ENCODE measurements at places on chromosomes 5 and 9.

DNA sequence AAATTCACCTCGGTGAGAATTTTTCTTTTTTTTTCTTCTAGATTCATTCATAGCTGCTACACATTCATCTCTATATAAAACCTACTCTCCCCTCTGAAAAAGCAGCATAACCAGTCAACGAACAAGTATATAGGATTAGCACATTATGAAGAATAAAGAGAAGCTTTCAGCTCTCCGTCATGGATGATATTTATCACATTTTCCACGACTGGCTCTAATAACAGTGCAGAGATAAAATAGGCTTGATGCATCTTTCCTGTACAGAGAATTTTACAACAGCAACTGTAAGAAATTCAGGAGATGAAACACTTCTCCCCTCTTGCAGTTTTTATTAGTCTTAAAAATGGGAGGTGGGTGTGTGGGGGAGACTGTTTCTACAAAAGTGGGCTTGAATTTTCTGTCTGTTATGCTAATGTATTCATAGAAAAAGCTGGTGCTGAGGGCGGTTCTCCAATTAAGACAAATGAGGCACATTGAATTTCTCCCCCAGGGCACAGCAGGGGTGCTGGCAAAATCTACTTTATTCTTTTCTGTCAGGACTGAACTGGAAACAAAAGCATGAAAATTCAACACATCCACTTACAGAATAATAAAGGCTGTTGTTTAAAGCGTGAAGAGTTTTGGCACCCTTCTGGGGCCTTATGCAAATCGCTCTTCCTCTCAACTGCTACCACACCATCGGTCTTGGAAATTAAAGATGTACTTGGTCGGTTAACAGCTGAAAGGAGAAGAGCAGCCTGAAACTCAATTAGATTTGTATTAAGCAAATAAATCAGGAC lies 233.9 kb upstream of the ZNF608 start:
- DNase-seq, result peak; percentile 55

DNA sequence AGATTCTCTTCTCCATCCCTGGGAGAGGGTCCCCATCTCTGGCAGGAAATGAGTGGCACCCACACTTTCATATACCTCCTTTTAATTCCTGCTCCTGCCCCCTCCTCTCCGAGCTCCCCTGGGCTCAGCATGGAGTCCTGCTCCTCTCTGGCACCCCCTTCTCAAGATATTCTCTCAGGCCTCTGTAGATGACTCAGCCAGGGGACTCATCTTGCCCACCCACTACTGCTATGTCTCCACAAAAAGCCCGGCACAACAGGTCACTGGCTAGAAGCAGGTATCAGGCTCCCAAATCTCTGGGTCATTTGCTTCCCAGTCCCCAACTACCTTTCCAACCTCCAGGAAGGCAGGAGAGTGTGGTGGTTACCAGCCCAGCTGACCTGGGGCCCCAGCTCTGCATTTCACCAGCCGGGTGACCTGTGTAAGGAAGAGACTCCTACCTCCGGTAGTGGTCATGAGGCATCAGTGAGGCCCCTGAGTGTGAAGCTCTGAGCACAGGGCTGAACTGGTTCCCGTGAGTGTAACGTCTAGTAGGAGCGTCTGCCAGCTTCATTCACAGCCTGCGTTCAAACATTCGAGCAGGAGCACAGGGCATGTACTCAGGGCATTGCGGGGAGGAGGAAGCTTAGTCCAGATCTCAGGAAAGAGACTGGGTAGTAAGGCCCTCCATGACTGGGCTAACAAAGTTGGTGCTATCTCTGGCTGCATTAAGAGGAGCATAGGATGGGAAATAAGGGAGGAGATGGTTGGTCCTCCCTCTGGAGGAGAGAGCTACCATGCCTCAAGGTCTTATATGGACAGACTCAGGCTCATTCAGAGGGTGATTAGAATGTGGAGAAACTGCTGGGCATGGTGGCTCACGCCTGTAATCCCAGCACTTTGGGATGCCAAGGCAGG lies 63.7 kb downstream of the LMX1B start:
- DNase-seq, result no peak

DNA sequence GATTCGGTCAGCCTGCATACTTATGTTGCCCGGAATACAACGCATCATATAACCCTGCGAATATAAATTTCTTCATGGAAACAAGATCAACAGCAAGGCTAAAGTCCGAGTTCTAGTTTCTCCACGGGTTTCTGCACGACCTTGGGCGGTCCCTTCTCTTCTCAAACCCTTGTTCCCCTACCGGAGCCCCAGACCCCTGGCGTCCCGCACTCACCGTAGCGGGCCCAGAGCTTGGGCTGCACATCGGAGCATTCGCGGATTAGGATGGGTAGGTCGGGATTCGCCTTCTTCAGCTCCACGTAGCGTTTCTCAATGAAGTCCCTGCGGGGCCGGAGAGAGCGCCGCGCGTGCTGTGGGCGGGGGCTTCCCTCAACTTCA lies 399 bp downstream of the NDUFA2 start:
- no peak for DNase-seq

DNA sequence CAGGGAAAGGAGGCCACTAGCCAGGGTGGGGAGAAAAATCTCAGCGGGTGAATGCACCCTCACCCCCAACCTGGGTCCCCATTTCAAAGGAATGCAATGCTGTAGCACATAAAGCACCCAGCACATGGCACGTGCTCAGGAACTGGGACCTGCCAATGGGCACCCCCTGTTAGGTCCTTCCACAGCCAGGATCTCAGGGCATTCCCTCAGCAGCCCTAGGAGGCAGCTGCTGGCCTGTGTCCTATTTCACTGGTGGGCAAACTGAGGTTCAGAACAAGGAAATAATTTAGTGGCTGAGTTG lies 8.8 kb downstream of the DNM1 start:
- no peak for DNase-seq

- no peak for DNase-seq
Observed at GRCh38 chr5:132608107-132608506, 49.9 kb upstream of the IL13 start.

GRCh38 chr5:141850244-141850768 lies 27.9 kb downstream of the PCDH1 start:
- no peak for DNase-seq

- DNase-seq, result no peak
Observed at GRCh38 chr9:94945197-94946144, 219.0 kb downstream of the AOPEP start.

GRCh38 chr5:137611011-137611580 lies 112.0 kb upstream of the SPOCK1 start:
- DNase-seq, result no peak

GRCh38 chr5:134477462-134478245 lies 47.8 kb upstream of the JADE2 start:
- DNase-seq, result no peak

GRCh38 chr5:28729067-28729466 lies 1690.7 kb upstream of the CDH9 start:
- DNase-seq, result peak; percentile 97

DNA sequence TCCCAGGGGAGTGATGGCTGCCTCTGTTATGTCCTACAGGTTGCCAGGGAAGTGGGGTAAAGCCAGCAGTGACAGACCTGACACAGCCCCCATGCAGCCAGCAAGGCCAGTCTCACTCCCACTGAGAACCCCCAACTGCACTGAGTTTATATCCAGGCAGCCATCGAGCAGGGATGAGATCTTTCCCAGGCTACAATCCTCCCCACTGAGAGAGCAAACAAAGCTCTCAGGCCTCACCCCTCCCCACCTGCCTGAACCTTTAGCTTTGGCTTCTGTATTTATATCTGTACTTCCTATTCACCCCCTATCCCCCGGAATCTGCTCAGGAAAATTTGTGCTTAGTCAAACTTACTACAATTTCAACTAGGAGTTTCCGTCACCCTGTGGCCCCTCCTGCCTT lies 284.1 kb downstream of the FAM170A start:
- DNase-seq, result no peak

DNA sequence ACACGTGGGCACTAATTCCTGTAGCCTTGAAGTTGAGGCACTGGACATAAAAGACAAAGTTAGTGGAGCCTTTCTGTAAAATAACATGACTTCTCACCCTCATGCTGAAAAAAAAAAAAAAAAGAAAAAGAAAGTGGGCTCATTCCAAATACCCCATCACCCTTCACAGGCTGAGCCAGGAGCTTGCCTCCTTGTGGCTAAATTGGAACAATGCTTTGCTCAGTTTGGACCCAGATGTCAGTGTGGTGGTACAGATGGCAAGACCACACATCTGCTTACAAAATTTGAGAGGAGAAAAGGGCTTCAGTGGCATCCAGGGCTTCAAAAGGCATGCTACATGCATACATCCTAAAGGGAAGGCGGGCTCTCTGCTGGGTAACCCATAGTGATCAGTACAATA lies 342.8 kb downstream of the EBF1 start:
- DNase-seq, result no peak

GRCh38 chr9:125758986-125759763 lies 12.0 kb downstream of the PBX3 start:
- peak; percentile 13 for DNase-seq

- no peak for DNase-seq
Observed at GRCh38 chr5:89878140-89879132, 531.1 kb downstream of the CETN3 start.

- DNase-seq, result no peak
Observed at GRCh38 chr9:134344800-134345310, 18.6 kb downstream of the RXRA start.
